ENCODE measurements at places on chromosomes 2 and 18. TPM values are rescaled to one million over a fixed set of nuclear protein-coding genes. Genes with fewer than 3 reads are reported as not detected.

ABHD3 gene
- total RNA-seq = 4.7 TPM

GRCh38 chr2:144711630-144712549, 192.0 kb upstream of the ZEB2 start:
- no peak overlapping the region for H3K4me3 ChIP-seq
- DNase-seq = no peak
- peaks cover 22% of the 10 kb centered on the region for H3K4me1 ChIP-seq

VSNL1 gene
- total RNA-seq = not detected

EFHD1 gene
- 2.2 TPM for total RNA-seq

- DNase-seq = no peak
- no peaks in the 10 kb centered on the region for H3K4me1 ChIP-seq
Measured at GRCh38 chr2:168559187-168559586, 103.1 kb downstream of the CERS6 start.

DNA sequence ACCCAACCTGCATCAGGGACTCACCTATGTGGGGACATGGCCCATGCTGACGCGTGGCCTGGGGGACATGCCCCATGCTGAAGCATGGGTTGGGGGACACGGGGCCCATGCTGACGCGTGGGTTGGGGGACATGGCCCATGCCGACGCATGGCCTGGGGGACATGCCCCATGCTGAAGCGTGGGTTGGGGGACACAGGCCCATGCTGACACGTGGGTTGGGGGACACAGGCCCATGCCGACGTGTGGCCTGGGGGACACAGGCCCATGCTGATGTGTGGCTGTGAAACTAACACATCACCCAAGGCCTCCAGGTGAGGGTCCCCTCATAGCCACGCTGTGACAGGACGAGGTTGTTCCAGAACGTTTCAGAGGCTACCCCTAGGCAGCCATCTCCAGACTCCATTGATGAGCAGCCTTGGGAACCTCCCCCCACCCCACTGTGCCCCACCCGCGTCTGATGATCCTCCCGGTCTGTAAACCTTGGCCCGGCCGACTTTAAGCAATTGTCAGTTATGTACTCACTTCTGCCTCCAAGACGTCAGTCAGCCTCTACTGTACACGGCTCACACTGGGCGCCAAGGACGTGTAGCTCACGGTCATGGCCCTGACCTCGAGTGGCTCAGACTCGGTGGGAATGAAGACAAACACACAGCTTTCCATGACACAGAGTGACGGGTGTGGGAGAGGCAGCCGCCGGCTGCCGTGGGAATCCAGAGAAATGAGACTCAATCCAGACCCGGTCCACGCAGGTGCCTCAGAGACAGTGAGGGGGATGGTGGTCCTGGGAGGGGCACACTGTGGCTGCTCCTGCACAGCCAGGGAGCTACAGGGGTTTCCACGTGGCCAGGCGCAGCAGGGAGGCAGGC, 50.2 kb upstream of the SLC66A3 start:
- DNase-seq = no peak
- H3K4me1 ChIP-seq = no peaks in the 10 kb centered on the region
- H3K4me3 ChIP-seq = no peak overlapping the region
- no peak overlapping the region for H3K27ac ChIP-seq
- H3K36me3 ChIP-seq = no peaks in the 10 kb centered on the region

TTL gene
- total RNA-seq = 48.4 TPM

SCYGR4 gene
- not detected for total RNA-seq

DNA sequence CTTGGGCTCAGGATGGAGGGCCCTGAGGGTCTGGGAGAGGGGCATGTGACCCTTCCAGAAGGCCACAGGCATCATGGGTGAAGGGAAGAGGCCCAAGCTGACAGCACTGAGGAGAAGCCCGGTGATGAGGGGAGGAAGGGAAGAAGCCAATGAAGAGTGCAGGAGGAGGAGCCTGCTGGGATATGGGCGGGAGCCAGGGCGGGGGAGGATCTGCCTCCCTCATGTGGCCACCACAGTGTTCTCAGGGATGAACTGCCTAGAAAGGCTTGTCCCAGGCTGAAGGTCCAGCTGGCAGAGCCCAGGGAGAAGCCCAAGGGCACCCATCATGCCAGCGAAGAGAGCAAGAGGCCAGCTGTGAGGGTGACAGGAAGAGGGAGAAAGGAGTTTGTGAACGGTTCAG, 24.6 kb upstream of the PLB1 start:
- H3K4me1 ChIP-seq = peaks cover 10% of the 10 kb centered on the region
- peaks cover 13% of the 10 kb centered on the region for H3K36me3 ChIP-seq
- DNase-seq = no peak
- H3K27ac ChIP-seq = no peak overlapping the region
- no peak overlapping the region for H3K4me3 ChIP-seq

DNA sequence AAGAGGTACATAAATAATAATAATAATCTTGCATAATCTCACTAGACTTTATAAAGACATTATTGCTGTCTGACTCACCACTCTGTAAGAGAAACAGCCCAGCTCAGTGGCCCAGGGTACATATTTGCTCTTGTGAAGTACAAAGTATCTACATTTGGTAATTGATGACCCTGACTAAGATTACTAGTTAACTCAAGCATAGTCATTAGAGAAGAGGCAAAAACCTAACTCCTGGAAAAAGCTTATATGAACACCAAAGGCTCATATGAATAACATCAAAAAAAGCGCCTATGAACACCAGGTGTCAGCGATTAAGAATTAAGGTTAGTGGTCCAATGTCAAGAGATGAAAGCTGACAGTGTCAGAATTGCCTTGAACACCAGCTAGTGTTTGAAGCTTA, 38.4 kb downstream of the RAD51AP2 start:
- no peak overlapping the region for H3K4me3 ChIP-seq
- no peak for DNase-seq
- H3K36me3 ChIP-seq = no peaks in the 10 kb centered on the region
- H3K4me1 ChIP-seq = no peaks in the 10 kb centered on the region
- H3K27me3 ChIP-seq = no peaks in the 10 kb centered on the region

HOXD8 gene
- 3.6 TPM for total RNA-seq

KIF1A gene
- not detected for total RNA-seq

ANKRD30BL gene
- total RNA-seq = not detected

TTN gene
- 0.09 TPM for total RNA-seq

GRCh38 chr2:7358865-7359447, 441.7 kb downstream of the RNF144A start:
- no peaks in the 10 kb centered on the region for H3K36me3 ChIP-seq
- H3K27ac ChIP-seq = no peak overlapping the region
- DNase-seq = no peak

GCG gene
- not detected for total RNA-seq

GRCh38 chr18:35460736-35461161, 37.0 kb downstream of the INO80C start:
- H3K27ac ChIP-seq = no peak overlapping the region
- H3K4me3 ChIP-seq = no peak overlapping the region
- no peak for DNase-seq
- peaks cover 48% of the 10 kb centered on the region for H3K4me1 ChIP-seq

DNA sequence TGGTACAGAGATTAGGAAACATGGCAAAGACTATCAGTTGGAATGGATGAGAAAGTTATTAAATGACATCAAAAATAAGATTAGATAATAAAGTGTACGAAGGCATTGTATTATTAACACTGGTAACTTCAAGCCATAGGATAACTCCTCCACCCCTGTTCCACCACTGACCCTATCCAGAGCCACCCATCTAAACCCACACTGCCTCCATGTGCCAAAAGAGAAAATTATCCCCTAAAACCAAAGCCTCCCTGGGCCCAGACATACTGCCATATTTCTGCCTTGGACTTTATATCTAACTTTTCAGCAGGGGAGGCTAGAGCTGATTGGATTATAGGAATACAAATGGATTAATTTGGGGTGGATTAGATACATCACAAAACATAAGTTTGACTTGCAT, 443.7 kb downstream of the BCL11A start:
- 0 out of 2 replicates have a peak, but pooled peaks cover 4% of the 10 kb centered on the region for H3K36me3 ChIP-seq
- no peak overlapping the region for H3K4me3 ChIP-seq
- H3K27ac ChIP-seq = no peak overlapping the region
- H3K27me3 ChIP-seq = no peaks in the 10 kb centered on the region
- no peak for DNase-seq
- H3K4me1 ChIP-seq = no peaks in the 10 kb centered on the region

WDSUB1 gene
- total RNA-seq = 7.3 TPM

- no peak overlapping the region for H3K4me3 ChIP-seq
- no peak overlapping the region for H3K27ac ChIP-seq
- peaks cover 79% of the 10 kb centered on the region for H3K4me1 ChIP-seq
- no peak for DNase-seq
Measured at GRCh38 chr2:43462866-43463641, 132.8 kb downstream of the THADA start.

DNA sequence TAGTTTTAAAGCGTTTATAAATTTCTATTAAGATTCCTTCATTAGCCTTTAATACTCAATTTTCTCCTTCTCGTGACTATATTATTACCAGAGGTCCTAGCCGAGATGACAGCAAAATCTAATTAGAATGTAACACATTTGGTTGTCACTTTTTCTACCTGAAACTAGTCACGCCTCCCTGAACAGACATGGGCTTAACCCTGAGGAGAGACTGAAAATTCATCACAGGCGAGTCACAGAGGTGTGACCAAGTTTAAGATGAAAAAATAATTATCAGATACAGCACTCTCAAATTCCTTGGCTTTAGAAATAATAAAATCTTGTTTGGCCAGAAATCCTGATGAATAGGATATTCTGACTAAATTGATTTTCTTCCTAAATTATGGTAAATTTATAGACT, 834.4 kb upstream of the SLC39A10 start:
- H3K27me3 ChIP-seq = no peaks in the 10 kb centered on the region
- no peak overlapping the region for H3K4me3 ChIP-seq
- H3K4me1 ChIP-seq = no peaks in the 10 kb centered on the region

DNA sequence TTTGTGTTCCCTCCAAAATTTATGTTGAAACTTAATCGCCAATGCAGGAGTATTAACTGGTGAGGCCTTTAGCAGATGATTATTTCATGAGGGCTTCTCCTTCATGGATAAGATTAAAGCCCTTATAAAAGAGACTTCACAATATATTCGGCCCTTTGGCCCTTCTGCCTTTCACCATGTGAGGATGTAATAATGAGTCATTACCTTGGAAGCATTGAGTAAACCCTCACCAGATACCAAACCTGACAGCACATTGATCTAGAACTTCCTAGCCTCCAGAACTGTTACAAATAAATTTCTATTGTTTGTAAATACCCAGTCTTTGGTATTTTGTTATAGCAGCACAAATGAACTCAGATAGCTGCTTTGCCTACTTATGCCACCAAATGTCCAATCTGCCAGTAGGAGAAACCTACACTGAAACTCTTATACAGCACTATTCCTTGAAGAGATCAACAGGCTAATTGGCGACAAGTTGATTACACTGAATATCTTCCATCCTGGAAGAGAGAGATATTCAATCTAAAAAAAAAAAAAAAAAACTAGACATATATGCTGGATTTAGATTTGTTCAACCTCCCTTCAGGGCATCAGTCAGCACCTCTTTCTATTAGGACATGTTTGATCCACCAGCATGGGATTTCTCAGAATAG, 125.9 kb upstream of the COL5A2 start:
- no peaks in the 10 kb centered on the region for H3K36me3 ChIP-seq
- DNase-seq = peak; percentile 39
- no peaks in the 10 kb centered on the region for H3K27me3 ChIP-seq
- H3K4me3 ChIP-seq = no peak overlapping the region
- peaks cover 44% of the 10 kb centered on the region for H3K4me1 ChIP-seq

GCFC2 gene
- total RNA-seq = 12.1 TPM

DNA sequence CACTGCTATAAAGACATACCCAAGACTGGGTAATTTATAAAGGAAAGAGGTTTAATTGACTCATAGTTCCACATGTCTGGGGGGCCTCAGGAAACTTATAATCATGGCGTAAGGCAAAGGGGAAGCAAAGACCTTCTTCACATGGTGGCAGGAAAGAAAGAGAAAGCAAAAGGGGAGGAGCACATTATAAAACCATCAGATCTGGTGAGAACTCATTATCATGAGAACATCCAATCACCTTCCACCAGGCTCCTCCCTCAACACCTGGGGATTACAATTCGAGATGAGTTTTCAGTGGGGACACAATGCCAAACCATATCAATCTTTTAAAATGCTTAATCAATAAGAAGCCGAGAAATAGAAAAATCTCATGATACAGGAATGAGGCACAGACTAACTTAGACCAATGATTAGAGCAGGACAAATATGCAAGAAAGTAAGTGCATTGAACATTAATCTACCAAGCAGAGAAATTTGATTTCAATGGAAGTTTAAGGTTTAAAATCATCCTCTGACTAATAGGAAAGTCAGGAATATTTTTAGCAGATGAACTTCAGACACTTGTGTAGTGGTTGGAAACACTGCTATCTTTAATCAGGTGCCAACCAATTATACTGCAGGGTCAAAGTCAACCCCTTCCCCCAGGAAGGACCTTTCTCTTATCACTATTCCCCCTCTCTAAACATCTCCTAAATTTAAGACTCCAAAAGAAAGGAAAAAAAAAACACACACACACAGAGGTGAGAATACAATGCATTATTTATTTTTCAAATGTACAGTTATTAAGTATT, 259.2 kb downstream of the IRS1 start:
- no peak overlapping the region for H3K27ac ChIP-seq
- peaks cover 5% of the 10 kb centered on the region for H3K36me3 ChIP-seq
- DNase-seq = no peak
- no peaks in the 10 kb centered on the region for H3K27me3 ChIP-seq

DNA sequence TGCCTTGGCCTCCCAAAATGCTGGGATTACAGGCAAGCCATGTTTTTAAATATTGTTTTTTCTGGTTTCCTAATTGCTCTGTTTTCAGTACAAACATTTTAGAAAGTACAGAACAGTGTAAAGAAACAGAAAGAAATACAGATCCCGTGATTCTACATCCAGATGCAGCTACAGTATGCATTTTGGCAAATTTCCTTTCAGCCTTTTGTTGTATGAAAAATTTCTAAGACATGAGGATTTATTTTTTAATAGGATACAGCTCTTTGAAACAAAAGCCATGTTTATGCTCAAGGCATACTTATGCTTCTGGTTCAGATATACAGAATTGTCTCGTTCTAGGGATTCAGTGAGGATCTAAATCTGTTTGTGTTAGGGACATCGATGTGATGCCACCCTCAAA, 109.5 kb downstream of the MAP2 start:
- no peak overlapping the region for H3K27ac ChIP-seq
- no peak for DNase-seq
- H3K4me3 ChIP-seq = no peak overlapping the region

LHCGR gene
- not detected for total RNA-seq

MRPL19 gene
- total RNA-seq = 59.5 TPM

SLC14A1 gene
- total RNA-seq = 0.77 TPM

IL1B gene
- 2.1 TPM for total RNA-seq

ABCB11 gene
- total RNA-seq = not detected

- no peak for DNase-seq
- H3K4me1 ChIP-seq = no peaks in the 10 kb centered on the region
- peaks cover 26% of the 10 kb centered on the region for H3K27me3 ChIP-seq
Measured at GRCh38 chr2:236568922-236569572, 578 bp upstream of the ACKR3 start.

- no peak overlapping the region for H3K27ac ChIP-seq
- no peaks in the 10 kb centered on the region for H3K27me3 ChIP-seq
- H3K4me3 ChIP-seq = no peak overlapping the region
- H3K4me1 ChIP-seq = peaks cover 44% of the 10 kb centered on the region
- H3K36me3 ChIP-seq = peaks cover 14% of the 10 kb centered on the region
Measured at GRCh38 chr2:231182513-231182899, 15.9 kb upstream of the ARMC9 start.

DHRS9 gene
- not detected for total RNA-seq

REG3G gene
- total RNA-seq = not detected

- peaks cover 97% of the 10 kb centered on the region for H3K4me1 ChIP-seq
- H3K27me3 ChIP-seq = peaks cover 13% of the 10 kb centered on the region
- H3K36me3 ChIP-seq = peaks cover 9% of the 10 kb centered on the region
- H3K27ac ChIP-seq = peak overlapping the region; percentile 88
Measured at GRCh38 chr2:37635504-37636380, 35.7 kb downstream of the CDC42EP3 start.

- no peak for DNase-seq
- no peaks in the 10 kb centered on the region for H3K27me3 ChIP-seq
- no peak overlapping the region for H3K27ac ChIP-seq
Measured at GRCh38 chr2:226831266-226831665, 4.6 kb upstream of the RHBDD1 start.
